ENCODE measurements at places on chromosomes 16 and 17.

- DNase-seq: no peak
Measured at GRCh38 chr16:9370061-9370491, 278.6 kb downstream of the HAPSTR1 start.

DNA sequence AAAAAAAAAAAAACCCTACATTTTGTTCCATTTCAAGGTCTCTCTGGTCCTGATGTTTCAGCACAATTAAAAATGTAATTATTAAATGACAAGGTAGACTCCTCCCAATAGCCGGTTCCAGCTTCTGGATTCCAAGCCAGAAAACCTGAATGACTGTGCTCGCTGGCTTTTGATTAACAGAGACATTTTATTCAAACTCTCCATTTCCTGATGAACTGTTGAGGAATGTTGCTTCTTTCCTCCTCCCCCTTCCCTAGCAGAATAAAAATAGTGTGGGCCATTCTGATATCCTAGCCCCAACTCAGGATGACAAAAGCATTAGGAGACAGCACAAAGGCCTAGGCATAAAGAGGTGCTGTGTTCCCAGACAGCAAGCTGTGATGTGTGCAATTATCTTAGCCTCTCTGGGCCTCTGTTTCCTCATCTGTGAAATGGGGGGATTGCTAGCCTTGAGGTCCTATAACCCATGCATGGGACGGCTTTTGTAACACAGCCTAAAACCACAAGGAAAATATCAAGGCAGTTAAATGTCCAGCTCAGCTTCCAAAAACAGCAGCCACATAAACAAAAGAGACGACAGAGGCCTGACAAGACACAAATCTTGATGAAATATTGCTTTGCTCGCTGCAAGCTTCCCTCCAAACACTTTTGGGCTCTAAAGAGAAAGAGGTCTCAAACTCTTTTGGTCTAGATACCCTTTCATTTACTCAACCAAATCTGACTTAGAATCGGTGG lies 127.2 kb upstream of the RCVRN start:
- DNase-seq: no peak

DNA sequence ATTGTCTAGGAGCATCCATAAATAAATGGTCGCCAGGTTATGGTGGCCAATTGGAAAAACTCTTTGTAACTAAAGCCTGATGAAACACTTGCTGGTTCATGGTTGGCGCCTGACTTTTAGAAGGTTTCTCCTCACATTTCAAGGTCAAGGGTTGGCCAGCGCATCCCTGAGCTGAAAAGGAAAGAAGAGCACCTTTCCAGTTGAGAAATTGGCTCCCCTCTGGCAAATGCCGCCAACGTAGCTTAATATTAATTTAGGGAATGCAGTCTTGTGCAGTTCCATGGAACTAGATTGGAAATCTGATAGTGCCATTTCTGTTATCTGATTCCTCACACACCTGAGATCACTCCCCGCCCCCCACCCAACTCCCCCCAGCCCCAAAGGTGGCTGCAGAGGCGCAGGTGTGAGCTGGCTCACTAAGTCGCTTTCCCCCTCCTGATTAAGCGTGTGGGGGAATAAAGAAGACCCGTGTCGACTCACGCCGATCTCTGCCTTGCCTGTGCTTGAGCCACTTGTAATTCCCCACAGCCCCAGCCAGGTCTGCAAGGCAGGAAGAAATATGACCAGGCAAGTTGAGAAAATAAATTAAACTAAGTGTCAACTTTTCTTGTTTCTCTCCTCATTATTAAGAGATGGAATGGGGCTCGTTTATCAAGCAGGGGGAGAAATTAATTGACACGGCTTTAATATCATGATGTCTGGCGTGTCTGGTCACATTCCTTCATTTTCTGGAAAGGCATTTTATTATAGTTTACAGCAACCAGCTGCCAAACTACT lies 157.7 kb downstream of the CCDC182 start:
- DNase-seq: no peak

- DNase-seq: no peak
Measured at GRCh38 chr17:2964370-2964769, 99.0 kb downstream of the OR1D5 start.

- no peak for DNase-seq
Measured at GRCh38 chr16:80557037-80557436, 16.2 kb downstream of the DYNLRB2 start.

- DNase-seq: no peak
Measured at GRCh38 chr16:51549836-51550235, 398.8 kb upstream of the SALL1 start.

DNA sequence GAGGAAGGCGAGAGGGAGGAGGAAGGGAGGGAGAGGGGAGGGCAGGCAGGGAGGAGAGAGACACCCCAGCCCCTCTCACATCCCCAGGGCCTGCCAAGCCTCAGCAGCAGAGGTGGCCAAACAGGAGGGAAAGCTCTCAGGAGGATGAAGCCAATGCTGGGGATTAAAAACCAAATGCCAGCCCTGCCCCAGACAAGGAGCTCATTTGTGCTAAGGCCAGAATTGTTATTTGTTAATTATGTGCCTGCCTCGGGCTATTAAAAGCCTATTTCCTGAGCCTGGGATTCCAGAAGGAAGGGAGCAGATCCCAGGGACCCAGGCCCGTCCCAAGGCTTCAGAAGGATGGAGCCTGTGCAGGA lies 27.9 kb upstream of the GINS2 start:
- DNase-seq: no peak

- no peak for DNase-seq
Measured at GRCh38 chr16:71626018-71626857, at the start of gene MARVELD3. MARVELD3 (plus strand) TSS chr16:71626184; CDS start chr16:71626230, 46 bp downstream.

- DNase-seq: no peak
Measured at GRCh38 chr17:45768000-45768399, 16.1 kb upstream of the CRHR1 start.

- DNase-seq: no peak
Measured at GRCh38 chr17:79041041-79041570, 17.1 kb downstream of the C1QTNF1 start.

GRCh38 chr16:1330931-1331711 lies 2.3 kb upstream of the BAIAP3 start:
- DNase-seq: no peak

- no peak for DNase-seq
Measured at GRCh38 chr17:55654821-55655220, 67.8 kb downstream of the TMEM100 start.

DNA sequence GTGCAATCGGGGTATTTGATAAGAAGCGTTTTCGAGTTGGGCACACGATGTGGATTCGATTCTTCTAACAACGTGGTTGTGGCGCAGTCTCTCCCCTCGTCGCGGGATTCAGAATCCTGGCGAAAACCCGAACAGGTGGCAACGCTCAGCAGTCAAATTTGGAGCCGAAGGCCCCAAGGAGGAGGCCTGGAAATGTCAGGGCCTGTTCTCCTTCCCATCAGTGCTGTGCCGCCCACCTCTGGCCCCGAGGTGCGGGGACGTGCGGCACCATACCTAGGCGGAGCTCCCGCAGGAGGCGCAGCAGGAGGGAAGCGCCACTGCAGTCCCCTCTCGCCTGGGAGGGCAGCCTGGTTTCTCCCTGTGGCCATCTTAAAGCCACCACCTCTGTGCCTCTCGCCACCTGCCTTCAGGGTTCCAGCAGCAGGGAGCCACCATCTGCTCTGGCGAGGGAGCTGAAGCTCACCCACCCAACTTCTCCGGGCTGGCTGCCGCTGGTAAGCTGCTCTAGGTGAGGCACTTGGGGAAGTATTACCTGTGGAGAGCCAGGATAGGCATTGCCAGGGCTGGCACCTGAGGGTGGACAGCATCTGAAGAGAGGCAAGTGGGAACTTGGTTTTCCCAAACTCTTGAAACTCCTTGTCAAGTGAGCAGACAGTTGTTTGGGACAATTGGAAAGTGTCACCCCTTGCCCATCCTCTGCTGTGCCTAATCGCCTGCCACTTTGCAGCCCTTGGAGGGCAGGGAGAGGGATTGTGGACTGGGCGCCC lies 2.6 kb upstream of the AATF start:
- DNase-seq: no peak

DNA sequence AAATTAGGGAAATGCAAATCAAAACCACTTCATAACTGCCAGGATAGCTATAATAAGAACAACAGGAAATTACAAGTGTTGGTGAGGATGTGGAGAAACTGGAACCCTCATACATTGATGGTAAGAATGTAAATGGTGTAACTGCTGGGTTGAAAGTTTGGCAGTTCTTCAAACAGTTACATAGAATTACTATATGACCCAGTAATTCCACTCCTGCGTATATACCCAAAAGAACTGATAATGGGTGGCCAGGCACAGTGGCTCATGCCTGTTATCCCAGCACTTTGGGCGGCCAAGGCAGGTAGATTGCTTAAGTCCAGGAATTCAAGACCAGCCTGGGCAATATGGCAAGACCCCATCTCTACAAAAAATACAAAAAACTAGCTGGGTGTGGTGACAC lies 4.5 kb upstream of the CMTM4 start:
- no peak for DNase-seq

DNA sequence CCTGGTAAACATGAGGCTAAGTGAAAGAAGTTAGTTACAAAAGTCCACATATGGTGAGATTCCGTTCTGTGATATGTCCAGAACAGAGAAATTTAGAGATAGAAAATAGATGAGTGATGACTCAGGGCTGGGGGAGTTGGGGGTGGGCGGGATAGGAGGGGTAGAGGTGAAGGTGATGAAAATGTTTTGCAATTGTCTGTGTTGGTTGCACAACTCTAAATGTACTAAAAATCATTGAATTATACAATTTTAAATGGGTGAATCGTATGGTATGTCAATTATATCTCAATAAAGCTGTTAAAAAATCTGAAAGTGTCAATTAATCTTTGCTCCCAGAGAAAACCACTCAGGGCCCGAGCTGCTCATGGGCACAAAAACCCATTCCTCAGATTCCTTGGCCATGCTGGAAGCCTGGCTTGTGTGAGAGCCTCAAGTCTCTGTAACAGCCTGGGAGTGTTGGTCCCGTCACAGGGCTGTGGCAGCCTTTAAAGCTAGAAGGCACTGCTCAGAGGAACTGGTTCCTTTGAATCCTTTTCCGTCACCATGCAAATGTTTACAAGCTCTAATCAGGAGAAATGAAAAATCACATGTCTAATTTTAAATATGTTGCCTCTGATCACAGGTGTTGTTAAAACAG lies 225.3 kb downstream of the WWOX start:
- no peak for DNase-seq

GRCh38 chr16:86625029-86625428 lies 46.7 kb downstream of the FOXL1 start:
- DNase-seq: no peak

- no peak for DNase-seq
Measured at GRCh38 chr17:42675965-42676423, 800 bp downstream of the PLEKHH3 start.

- no peak for DNase-seq
Measured at GRCh38 chr17:69357701-69358100, 30.8 kb upstream of the ABCA5 start.

GRCh38 chr17:57713140-57713539 lies 32.0 kb downstream of the CCDC182 start:
- DNase-seq: no peak

GRCh38 chr16:31875112-31875803 lies 1.7 kb downstream of the ZNF267 start:
- no peak for DNase-seq

GRCh38 chr16:77869997-77870813 lies 81.8 kb downstream of the VAT1L start:
- no peak for DNase-seq

- DNase-seq: no peak
Measured at GRCh38 chr17:72529386-72529785, 408.6 kb downstream of the SOX9 start.

DNA sequence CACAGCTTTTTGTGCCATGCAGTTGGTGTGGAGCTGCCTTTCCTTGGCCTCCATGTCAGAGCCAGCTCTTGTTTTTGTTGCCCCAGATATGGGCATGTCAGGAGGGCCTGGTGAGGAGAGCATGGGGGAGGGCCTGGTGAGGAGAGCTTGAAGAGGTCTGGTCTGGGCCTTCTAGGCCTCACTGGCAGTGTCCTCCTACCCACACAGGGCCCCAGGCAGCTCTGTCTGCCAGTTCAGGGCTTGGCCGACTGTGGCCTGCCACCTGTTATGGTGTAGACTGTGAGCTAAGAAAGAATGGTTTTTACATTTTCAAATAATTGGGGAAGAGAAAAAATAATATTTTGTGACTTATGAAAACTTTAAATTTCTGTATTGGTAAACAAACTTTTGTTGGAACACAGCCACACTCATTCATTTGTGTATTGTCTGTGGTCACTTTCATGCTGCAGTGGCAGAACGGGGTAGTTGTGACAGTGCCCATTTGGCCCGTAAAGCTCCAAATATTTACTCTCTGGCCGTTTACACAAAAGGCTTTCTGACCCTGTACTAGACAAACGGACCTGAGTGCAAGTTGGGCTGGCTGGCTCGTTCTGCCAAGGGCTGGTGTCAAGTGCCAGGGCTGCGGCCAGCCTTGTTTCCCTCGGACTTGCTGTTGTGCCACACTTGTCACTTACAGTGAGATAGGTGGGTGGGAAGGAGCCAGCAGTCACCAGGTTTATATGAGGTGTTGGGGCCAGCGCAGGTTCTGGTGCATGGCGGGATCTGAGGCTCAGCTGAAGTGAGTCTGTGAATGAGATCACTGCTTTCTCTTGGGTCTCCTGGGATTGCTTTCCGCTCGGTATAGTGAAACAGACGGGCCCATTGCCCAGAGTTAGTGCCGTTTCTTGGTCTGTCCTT lies 18.2 kb downstream of the PGS1 start:
- DNase-seq: no peak

DNA sequence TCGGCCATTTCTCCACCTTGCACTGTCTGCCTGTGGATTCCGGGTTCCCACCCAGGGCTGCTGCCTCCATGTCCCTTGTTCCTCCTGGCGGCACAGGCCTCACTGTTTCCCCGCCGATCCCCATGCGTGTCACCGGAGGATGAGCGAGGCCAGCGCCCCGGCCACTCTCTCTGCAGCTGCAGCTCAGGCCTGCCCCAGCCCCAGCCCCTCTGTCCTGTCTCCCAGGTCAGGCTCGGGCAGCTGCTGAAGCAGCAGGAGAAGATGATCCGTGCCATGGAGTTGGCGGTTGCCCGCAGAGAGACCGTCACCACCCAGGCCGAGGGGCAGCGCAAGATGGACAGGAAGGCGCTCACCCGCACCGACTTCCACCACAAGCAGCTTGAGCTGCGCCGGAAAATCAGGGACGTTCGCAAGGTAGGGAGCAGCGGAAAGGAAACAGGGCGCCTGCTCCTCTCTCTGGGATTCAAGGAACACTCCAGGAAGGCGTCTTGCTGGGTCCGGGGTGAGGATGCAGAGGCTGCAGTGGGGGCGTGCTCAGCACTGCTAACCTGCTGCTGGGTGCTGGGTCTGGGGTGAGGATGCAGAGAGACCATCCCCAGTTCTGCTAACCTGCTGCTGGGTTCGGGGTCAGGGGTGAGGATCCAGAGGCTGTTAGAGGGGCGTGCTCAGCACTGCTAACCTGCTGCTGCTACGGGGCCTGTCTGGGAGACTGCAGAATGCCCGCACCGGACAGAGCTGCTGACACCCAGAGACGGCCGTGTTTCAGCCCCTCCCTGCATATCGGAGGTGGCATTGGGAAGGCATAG lies 6.1 kb upstream of the GAA start:
- no peak for DNase-seq

Measured in stimulated activated CD4-positive, alpha-beta T cell treated with anti-CD3 and anti-CD28 coated beads, Interleukin-2, amount 100 ng/mL, for 4 hours (primary cell).